Eye (tissue), 1 donor: ENCODE measurements at places on chromosomes 1 and 21.

DNA sequence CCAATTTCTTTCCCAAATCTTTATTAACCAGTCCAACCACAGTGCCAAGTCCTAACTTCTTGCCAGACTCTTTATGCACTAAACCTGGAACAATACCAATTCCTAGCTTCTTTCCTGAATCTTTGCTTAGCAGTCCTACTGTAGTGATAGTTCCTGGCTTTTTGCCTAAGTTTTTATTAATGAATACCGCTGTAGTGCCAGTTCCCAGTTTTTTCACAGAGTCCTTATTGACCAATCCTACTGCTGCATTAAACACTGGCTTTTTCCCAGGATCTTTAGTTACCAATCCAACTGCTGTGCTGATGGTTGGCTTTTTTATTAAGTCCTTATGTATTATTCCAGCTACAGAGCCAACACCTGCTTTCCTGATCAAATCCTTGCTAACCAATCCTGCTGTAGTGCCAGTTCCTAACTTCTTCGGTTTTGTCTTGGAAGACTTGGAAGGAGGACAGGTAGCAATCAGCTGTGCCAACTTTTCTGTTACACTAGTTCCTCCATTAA is 80.8 kb downstream of the ASH1L start:
- no peak for DNase-seq

- DNase-seq: peak; percentile 63
Measured at GRCh38 chr21:45305836-45306235, 18.1 kb upstream of the POFUT2 start.

GRCh38 chr1:175287377-175287776 is 94.8 kb upstream of the KIAA0040 start:
- no peak for DNase-seq

GRCh38 chr1:45785583-45785982 is 17.8 kb upstream of the MAST2 start:
- DNase-seq: no peak

DNA sequence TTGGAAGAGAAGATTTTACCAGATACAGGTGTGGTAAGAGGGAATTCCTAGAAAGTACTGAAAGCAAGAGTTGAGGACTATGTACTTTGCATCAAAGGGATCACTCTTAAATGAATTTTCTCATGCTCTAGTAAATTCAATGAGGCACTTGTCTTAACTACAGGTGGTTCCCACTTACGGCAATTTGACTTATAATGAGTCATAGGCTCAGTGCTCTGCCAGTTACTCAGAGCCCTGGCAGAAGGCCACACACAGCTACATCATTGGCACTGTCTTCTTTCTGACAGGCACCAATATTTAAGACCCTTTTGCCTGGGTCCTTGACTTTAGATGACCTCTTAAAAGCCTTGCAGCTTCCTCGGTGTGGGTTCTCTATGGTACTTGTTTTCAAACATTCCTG is 15.9 kb upstream of the ADAMTS5 start:
- no peak for DNase-seq
